ENCODE measurements at places on chromosomes 7 and 10. TPM values are rescaled to one million over a fixed set of nuclear protein-coding genes. Genes with fewer than 3 reads are reported as not detected.

Gene SORCS1
- total RNA-seq = 0.11 TPM

Gene CHAT
- total RNA-seq = not detected

Gene AKR1C2
- total RNA-seq = 0.66 TPM

Gene MMP21
- total RNA-seq = not detected

Gene IFIT2
- 6.9 TPM for total RNA-seq

Gene CUBN
- total RNA-seq = 0.80 TPM

Gene SYCE1
- total RNA-seq = not detected

Gene PVRIG
- not detected for total RNA-seq

All from PC-3 (cell line).